Purkinje cell (primary cell): ENCODE measurements at places on chromosomes 2 and 18. TPM values are rescaled to one million over a fixed set of nuclear protein-coding genes. Genes with fewer than 3 reads are reported as not detected.

LIMS3 gene
- polyA plus RNA-seq: not detected in 2 replicates

ALPI gene
- not detected in 2 replicates for polyA plus RNA-seq

MGAT4A gene
- 98.7 and 117 TPM in 2 replicates for polyA plus RNA-seq

CROCC2 gene
- not detected in 2 replicates for polyA plus RNA-seq

SLC11A1 gene
- polyA plus RNA-seq: not detected in 2 replicates
